Epithelial cell of prostate (primary cell): ENCODE measurements at places on chromosomes 4 and X.

DNA sequence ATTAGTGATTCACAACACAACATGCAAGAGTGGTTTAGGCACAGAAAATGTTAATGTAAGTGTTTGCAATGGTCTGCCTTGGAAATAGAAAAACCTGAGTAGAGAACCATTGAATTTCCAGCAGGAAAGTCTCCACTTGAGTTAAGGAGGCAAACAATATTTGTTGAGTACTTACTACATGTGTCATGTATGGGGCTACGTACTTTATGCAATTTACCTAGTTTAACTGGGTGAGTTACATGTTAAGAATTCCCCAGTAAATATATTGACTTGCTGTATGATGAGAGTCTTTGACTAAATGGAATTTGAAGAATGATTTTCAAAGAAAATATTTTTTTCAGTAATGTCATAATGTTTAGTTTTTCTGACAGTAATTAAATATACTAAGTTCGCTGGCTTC lies 7.8 kb upstream of the NPNT start:
- no peak for DNase-seq

DNA sequence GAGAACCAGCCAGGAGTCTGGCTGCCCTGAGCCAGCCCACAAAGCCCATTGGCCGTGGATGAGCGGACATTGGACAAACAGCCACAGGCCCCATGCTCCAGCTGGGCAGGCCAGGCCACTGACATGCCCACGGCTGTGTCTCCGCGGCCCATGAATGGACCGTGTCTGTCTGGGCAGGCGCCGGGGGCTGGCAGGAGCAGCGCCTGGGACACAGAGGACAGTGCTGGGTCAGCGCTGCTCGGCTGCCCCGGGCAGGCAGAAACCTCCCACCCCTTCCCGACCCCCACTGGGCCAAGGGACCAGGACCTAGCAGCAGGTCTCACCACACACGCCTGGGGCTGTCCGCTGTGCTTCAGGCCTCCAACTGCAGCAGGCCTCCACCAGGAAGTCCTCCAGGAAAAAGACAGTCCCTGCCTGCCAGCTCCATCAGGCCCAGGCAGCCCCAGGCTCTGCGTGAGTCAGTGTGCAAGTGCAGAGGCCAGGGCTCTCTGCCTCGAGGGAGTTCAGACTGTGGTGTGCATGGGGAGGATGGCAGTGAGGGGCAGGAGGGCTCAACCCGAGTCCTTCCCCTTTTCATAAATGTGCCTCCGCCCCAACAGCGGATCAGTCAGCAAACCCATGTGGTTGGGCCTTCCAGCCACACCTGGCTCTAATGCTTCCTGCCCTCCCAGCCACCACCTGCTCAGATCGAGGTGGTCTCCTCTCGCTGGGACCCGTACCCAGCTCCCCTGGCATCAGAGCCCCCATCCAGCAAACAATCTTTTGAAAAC lies 17.2 kb upstream of the FGFR3 start:
- no peak for DNase-seq

DNA sequence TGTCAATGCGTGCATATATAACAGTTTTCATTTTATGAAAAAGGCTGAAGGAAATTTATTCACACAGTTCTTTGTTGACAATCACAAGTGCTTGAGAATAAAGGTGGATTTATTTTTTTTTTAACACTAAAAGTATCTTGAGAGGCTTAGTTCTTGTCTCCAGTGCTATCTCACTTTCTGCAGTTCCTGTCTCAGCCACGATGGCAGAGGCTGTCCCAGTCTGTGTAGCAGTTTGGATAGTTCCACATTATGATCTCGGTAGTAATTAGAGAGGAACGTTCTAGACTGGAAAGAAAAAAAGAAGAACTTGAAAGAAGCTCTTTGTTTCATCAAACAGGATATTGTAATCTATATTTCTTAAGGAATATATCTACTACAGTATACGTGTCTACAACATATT lies 229.0 kb downstream of the UGT8 start:
- no peak for DNase-seq

DNA sequence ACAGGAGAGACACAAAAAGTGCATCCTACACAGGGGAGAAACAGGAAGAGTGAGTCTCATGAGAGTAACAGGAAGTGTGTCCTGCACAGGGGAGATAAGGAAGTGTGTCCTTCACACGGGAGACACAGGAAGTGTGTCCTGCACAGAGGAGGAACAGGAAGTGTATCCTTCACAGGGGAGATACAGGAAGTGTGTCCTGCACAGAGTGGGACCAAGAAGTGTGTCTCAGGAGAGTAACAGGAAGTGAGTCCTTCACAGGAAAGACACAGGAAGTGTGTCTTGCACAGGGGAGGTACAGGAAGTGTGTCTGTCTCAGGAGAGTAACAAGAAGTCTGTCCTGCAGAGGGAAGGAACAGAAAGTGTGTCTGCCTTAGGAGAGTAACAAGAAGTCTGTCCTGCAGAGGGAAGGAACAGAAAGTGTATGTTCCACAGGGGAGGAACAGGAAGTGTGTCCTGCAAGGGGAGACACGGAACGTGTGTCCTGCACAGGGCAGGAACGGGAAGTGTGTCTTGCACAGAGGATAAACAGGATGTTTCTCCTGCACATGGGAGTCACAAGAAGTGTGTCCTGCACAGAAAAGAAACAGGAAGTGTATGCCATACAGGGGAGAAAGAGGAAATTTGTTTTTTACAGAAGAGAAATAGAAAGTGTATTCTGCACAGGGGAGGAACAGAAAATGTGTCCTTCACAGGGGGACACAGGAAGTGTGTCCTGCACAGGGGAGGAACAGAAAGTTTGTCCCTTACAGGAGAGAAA lies 102.0 kb downstream of the ARSF start:
- no peak for DNase-seq

DNA sequence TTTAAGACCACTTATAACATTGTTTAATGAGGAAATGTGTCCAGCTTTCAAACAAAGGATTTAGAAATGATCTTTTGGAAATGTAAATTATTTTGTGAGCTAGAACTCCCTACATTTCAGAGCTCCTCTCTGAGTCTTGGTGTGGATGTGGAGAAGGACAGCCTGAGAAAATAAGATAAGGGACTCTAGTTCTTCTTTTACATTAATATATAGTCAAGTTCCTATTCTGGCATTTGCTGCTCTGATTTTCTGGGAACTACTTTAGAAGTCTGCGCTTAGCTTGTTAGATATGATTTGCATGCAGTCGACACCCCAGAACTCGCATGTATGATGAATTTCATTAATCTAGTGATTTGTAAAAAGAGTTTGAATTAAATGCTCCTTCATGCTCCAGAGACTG lies 45.5 kb downstream of the TSPAN7 start:
- DNase-seq, result no peak

- no peak for DNase-seq
These were observed 84.9 kb upstream of the SPANXB1 start for GRCh38 chrX:140917354-140918115.

- no peak for DNase-seq
These were observed 956 bp downstream of the TAPT1 start for GRCh38 chr4:16225167-16225862.

DNA sequence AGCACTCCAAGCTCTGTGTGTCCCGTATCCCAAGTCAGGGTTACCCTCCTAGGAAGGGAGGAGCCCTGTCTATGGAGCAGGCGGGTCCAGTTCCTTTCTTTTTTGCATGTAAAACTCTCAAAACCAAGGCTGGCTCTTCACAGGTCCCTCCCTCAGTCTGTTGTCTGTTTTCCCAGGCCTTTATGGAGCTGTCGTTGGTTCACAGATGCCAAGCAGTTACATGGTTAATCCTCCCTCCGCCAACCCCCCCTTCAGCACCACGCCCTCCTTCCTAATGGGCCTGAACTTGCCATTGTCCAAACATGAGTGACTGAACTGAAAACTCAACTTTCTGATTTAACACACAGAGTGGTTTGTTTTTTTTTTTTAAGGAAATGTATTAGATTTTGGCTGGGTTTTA lies 148.3 kb downstream of the STOX2 start:
- no peak for DNase-seq

GRCh38 chr4:159071178-159071968 lies 31.5 kb upstream of the RAPGEF2 start:
- no peak for DNase-seq

GRCh38 chr4:151940291-151940690 lies 179.5 kb upstream of the GATB start:
- DNase-seq, result no peak

GRCh38 chr4:149048451-149049143 lies 606.4 kb upstream of the NR3C2 start:
- no peak for DNase-seq

DNA sequence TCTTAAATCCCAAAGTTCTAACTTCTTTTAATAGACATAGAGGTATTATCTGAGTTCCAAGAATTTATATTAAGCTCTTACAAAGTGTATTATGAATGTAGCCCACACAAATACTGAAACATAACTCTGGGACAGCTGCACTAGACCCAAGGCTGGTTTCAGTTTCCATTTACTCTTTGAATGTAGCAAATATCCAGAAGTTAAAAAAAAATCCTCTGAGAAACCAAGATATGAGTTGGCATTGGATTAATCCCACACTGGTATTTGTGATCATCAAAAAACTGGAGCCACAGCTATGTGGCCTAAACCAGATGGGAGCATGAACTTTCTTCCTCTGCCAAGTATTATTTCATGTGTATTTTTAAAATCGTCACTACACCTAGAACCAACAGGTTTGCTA lies 23.6 kb upstream of the SMPX start:
- no peak for DNase-seq

- DNase-seq, result no peak
These were observed 1416.1 kb downstream of the RPA4 start for GRCh38 chrX:98299785-98300184.

GRCh38 chr4:119652998-119653397 lies 24.4 kb upstream of the PDE5A start:
- DNase-seq, result no peak

DNA sequence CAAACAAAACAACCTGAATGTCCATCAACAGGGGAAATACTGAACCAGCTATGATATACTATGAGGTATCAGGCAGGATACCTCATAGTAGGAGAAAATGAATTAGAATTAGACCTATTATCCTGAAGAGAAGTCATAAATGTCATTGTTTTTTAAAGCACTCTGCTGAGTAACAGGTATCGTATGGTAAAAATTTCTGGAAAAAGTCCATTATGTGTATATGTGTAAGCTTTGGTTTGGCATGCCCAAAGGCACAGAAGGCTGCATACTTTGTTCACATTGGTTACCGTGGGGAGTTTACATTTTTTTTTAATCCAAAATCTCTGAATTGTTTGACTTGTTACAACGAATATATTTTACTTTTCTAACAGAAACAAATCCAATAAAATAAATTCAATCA lies 70.5 kb downstream of the RPS3A start:
- DNase-seq, result no peak

GRCh38 chrX:13489454-13489853 lies 79.9 kb upstream of the EGFL6 start:
- DNase-seq, result peak; percentile 20

GRCh38 chrX:136318156-136318555 lies 17.4 kb downstream of the ADGRG4 start:
- DNase-seq, result no peak

- no peak for DNase-seq
These were observed 23.9 kb upstream of the GPR34 start for GRCh38 chrX:41664908-41665307.
